ENCODE measurements at places on chromosomes 11 and 22.

- no peak for DNase-seq
These were observed 386.2 kb downstream of the NTM start for GRCh38 chr11:131756479-131757110.

GRCh38 chr11:61816736-61817455 is at the start of gene FADS1:
Gene FADS1 (minus strand): TSS chr11:61817003. CDS start chr11:61816929, 74 bp downstream.
- DNase-seq, result peak; percentile 63

GRCh38 chr11:120261931-120262330 is 22.0 kb downstream of the POU2F3 start:
- DNase-seq, result no peak

- DNase-seq, result no peak
These were observed 26.6 kb downstream of the KCNQ1OT1 start for GRCh38 chr11:2673250-2673610.

- no peak for DNase-seq
These were observed 14.5 kb downstream of the LRP4 start for GRCh38 chr11:46903846-46904245.

- no peak for DNase-seq
These were observed 203.5 kb upstream of the MTNR1B start for GRCh38 chr11:92765965-92766371.

- DNase-seq, result no peak
These were observed 84.4 kb downstream of the OR5AK2 start for GRCh38 chr11:57073128-57073527.

GRCh38 chr11:3170756-3171650 is 5.9 kb upstream of the OSBPL5 start:
- DNase-seq, result no peak

- DNase-seq, result peak; percentile 57
These were observed 1.4 kb downstream of the PCSK7 start for GRCh38 chr11:117230286-117230961.

GRCh38 chr11:129018991-129019390 is 76.3 kb upstream of the TP53AIP1 start:
- no peak for DNase-seq

GRCh38 chr11:104451197-104451893 is 287.4 kb upstream of the PDGFD start:
- no peak for DNase-seq

DNA sequence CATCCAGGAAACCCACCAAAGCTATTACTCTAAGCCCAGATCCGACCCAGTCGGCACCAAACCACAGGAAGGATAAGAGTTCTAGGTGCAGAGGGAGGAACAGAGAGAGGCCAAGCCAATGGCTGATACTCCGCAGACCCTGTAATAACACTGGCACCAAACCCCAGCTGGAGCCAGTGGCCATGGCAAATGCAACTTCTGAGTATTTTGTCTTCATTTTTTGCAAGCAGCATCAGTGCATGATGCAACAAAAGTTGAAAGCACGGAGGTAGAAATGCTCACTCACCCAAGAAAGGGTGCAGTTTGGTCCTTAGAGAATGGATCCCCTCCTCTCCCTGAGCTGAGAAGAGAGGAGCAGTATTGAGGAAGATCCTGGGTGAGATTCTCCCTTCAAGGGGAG is 2.8 kb downstream of the TMEM121B start:
- DNase-seq, result no peak

GRCh38 chr11:119578521-119579191 is 150.3 kb downstream of the NECTIN1 start:
- no peak for DNase-seq

- DNase-seq, result no peak
These were observed 60.2 kb downstream of the SMIM38 start for GRCh38 chr11:69215784-69216415.

- no peak for DNase-seq
These were observed 85.3 kb upstream of the HORMAD2 start for GRCh38 chr22:29994943-29995342.

GRCh38 chr11:27599217-27599616 is 92.6 kb upstream of the LIN7C start:
- DNase-seq, result no peak

- DNase-seq, result no peak
These were observed 161.0 kb downstream of the FCHSD2 start for GRCh38 chr11:72981080-72981479.

DNA sequence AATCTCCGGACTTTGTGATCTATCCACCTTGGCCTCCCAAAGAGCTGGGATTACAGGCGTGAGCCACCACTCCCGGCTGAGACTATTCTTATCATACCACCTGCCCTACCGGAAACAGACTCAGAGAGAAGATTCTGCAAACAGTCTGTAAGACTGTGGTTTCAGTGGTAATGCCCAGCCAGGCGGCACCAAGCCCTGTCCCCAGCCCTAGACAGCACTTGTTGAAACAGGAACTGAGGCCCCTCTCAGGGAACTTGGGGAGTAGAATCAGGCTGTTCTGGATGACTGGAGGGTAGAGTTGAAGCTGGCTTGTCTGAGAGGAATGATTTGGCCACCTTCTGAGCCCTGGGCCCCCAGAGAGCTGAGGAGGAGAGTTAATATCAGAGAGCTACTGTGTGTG is 1.3 kb upstream of the INSC start:
- peak; percentile 4 for DNase-seq

DNA sequence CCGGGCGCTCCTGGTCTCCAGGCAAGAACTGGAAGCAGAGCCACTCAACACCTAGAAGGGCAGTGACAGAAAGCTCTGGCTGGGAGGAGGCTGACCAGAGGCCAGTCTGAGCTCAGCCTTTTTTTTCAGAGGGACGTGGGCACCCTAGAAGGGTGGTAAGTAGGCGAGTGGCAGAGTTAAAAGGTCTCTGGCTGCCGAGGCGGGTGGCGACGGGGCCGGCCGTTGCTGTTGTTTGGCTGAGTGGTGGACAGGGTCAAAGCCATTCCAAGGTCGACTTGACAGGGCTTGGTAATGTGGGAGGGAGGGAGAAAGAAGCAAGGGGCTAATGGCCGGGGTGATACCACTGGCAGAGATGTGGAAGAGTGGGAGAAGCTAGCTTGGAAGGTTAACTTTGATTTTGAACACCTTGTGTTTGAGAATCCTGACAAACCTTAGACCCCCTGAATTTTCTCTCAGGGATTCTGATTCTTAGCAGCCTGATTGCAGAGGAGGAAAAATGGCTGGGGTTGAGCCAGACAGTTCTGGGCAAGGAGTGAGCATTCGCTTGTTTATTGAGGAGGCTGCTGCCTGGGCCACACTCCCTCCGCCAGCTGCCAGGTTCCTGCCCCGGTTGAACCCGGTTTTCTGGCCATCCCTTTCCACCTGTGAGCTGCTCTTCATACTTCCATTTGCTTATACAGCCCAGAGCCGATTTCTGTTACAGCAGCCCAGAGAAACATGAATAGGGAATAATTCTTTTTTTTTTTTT is 868 bp upstream of the SYCE3 start:
- DNase-seq, result no peak

GRCh38 chr11:110513846-110514437 is 84.2 kb downstream of the FDX1 start:
- DNase-seq, result no peak

DNA sequence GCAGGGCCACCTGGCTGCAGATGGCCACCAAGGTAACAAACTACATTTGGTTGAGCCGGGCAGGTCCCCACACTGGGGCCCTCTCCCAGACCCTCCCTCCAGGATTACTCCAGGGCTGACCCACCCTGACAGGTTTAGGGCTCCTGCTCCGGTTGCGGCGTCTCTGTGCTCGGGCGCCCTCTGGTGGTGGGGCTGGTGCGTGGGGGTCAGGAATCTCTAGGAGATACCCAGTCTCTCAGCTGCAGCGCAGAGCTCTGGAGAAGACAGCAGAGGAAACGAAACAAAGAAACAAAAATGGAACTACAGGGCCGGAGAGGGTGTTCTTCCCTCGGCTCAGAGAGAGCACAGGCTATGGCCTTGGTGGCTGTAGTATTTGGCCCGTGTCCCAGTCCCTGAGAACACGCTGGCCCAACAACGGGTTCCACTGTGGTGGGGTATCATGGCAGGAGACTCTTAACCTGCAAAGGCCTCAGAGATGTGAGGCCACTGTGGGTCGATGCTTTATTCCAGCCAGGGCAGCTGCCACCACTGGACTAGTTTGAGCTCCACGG is 2.4 kb downstream of the C11orf96 start:
- peak; percentile 54 for DNase-seq

DNA sequence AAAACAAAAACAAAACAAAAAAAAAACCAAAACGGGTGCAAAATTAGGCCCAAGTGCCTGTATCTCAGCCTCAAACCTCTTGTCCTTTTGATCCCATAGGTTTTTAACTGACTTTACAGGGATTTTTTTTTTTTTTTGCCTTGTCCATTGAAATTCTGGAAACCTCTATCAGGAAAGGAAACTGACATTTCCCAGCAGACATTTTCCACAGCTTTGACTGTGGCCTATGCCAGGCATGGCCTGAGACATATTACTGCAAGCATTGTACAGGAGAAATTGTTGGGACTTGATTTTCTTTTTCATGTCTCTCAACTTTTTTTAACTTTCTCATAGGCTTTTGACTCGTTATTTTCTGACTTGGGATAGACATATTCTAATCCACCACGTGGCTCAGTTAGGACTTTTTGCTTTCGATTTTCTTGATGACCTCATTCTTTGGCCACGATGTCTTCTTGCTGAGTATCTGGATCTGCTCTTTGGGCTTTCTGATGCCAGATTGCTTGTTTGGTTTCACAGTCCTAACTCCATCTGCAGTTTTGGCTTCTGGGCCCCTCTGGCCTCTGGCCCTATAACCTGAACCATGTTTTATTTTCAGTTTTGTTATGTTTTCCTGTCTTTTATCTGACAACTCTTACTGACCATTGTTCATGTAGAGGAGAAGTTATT is 336.1 kb upstream of the C11orf87 start:
- no peak for DNase-seq

DNA sequence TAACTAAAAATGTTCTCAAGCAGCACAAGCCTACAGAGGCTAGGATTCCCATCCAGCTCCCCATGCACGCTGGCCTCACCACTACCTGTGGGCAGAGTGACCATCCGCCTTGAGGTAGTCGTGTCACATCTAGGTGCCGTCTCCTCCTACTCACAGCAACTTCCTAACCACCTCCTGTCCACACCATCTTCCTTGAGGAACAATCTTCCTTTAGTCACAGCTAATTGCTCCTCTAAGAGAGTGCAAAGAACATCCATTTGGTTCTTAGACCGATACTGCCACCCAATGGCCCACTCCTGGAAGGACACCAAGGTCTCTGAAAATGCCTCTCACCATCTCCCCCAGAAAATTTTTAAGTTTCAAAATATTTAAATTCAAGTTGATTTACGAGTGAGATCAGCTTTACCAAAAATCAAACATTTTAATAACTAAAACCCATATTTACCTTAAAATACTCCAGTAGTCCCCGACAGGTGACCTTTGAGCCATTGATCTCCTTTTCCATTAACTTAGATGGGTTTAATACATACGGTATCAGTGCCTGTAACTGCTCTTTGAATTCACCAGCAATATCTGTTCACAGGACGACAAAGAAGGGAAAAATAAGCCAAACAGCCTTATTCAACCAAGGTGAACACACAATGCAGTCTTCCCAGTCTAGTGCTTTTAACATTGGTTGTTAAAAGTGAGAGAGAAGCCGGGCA is 21.7 kb upstream of the PLAAT3 start:
- peak; percentile 79 for DNase-seq

DNA sequence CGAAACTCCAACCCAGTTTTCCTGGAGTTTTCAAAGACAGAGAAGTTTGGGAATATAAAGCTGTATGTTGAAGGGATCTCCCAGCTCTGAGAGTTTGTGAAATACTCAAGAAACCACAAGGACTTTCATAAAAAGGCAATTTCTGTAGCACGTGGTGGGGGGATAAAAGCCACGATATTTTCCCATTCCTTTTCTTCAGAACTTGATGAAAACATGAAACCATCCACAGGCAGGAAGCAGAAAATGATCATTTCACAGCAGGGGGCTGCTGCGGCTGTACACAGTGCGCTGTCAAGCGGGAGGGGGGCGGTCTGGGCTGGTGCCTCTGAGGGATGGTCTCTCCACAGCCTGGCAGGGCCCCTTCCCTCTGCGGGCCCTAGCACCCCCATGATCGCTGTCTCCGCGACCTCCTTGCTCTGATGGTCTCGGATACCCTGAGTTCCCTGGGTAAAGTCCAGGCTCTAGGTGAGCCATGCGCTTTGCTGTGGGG is 423.2 kb downstream of the MN1 start:
- no peak for DNase-seq

- DNase-seq, result no peak
These were observed 23.9 kb downstream of the CAPN1 start for GRCh38 chr11:65205602-65205967.
